Caki2 (cell line): ENCODE measurements at places on chromosomes 7 and 10. TPM values are rescaled to one million over a fixed set of nuclear protein-coding genes. Genes with fewer than 3 reads are reported as not detected.

PRR15 gene
- total RNA-seq = 4.2 and 12.7 TPM in 2 replicates

NXPH1 gene
- 0.14 TPM in 1 of 2 replicates, not detected in the other for total RNA-seq

CLDN3 gene
- total RNA-seq = 43.4 and 69.4 TPM in 2 replicates

SEC61A2 gene
- 12.2 and 13.6 TPM in 2 replicates for total RNA-seq

STAG3 gene
- not detected in 2 replicates for total RNA-seq

PNLIPRP3 gene
- total RNA-seq = not detected in 2 replicates

MBL2 gene
- 0.17 TPM in 1 of 2 replicates, not detected in the other for total RNA-seq

SLC35G1 gene
- 0.49 and 1.3 TPM in 2 replicates for total RNA-seq

CDH23 gene
- 0.03 TPM in 1 of 2 replicates, not detected in the other for total RNA-seq

VKORC1L1 gene
- 5.2 and 6.9 TPM in 2 replicates for total RNA-seq

ELOVL3 gene
- total RNA-seq = 0.12 and 0.78 TPM in 2 replicates

LRRD1 gene
- total RNA-seq = not detected in 2 replicates

CRHR2 gene
- not detected in 2 replicates for total RNA-seq

BTBD16 gene
- 0.14 and 0.88 TPM in 2 replicates for total RNA-seq

FRMD4A gene
- total RNA-seq = 3.8 and 7.2 TPM in 2 replicates

HABP2 gene
- 0.72 and 1.6 TPM in 2 replicates for total RNA-seq

RBP3 gene
- total RNA-seq = not detected in 2 replicates

LDB1 gene
- 14.9 and 22.7 TPM in 2 replicates for total RNA-seq

CRPPA gene
- total RNA-seq = 1.2 and 2.0 TPM in 2 replicates

HSPB1 gene
- total RNA-seq = 173 and 177 TPM in 2 replicates

PPP1R17 gene
- total RNA-seq = not detected in 2 replicates
